Esophagus mucosa (tissue), 1 donor: ENCODE measurements at places on chromosomes 1 and 21. TPM values are rescaled to one million over a fixed set of nuclear protein-coding genes. Genes with fewer than 3 reads are reported as not detected.
A peak's percentile ranks its signal among the peaks of the same experiment; 100 is the strongest.

GALNT2 gene
- 37.6 TPM for total RNA-seq

GRCh38 chr1:210367566-210367965 is 38.9 kb downstream of the HHAT start:
- ATAC-seq = no peak

- ATAC-seq = peak; percentile 93
Observed at GRCh38 chr1:10755970-10756521, 40.4 kb downstream of the CASZ1 start.

GRCh38 chr1:39266269-39266668 is 61.8 kb downstream of the MACF1 start:
- no peak for ATAC-seq
